ENCODE measurements at places on chromosomes 3 and 15.

- DNase-seq: peak; percentile 91
Observed at GRCh38 chr3:170869645-170870593, at the start of gene RPL22L1. RPL22L1 (minus strand) TSS chr3:170870195; CDS start chr3:170870167, 28 bp downstream.

DNA sequence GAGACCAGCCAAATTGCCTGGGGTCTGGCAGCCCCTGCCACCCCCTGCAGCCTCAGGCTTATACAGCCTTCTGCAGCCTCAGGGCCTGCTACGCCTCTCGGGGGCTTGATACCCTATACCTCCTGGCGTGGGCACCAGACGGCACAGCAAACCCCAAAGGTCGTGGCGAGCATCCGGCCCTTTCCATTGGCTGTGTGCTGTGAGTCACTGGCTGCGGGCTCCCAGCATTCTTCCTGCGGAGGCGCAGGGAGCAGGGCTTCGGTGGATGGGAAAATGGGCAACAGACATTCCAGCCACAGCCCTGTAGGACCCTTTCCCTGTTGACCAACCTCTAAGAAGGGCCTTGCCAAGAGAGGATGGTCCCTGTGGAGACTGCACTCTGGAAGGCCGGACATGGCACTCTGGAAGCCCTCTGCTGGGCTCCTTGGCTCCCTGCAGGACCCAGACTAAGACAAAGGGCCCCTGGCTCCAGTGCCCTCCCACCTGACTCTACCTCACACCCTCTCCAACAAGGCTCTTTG lies 59.6 kb downstream of the ITGA11 start:
- no peak for DNase-seq

DNA sequence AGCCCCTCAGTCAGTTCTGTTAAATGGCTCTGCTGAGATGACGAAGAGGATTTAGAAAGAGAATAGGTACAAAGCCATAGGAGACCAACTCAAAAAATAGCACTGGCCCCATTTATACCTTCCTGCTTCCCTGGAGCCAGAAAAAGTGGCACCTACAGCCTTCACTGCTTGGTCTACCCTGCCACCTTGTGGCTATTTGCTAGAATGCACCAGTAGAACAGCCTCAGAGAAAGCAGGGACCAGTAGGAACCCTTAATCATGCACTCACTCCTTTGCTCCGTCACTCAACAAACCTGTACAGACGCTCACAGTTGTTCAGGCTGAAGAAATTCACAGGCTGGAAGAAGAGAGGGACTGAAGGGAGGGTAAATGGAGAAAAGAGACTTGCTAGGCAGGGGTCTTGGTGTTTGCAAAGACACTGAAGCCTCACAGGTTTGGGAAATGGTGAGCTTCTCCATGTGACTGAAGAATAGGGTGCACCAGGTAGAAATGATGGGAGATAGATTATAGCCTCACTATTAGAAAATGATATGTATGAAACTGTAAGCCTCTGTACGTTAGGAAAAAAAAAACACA lies 12.1 kb upstream of the RTP2 start:
- peak; percentile 52 for DNase-seq

GRCh38 chr3:150746791-150747590 lies 16.0 kb downstream of the SIAH2 start:
- DNase-seq: no peak

- no peak for DNase-seq
Observed at GRCh38 chr15:79035111-79035601, 55.4 kb downstream of the RASGRF1 start.

DNA sequence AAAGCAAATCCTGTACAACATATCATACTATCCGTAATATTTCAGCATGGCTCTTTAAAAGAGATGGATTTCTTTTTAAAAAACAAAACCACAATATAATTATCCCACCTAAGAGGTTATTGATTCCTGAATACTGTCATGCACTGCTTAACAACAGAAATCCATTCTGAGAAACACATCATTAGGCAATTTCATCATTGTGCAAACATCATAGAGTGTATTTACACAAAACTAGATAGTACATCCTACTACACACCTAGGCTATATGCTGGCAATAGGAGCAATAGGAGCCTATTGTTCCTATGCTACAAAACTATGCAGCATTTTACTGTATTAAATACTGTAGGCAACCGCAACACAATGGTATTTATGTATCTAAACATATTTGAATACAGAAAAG lies 242.0 kb downstream of the NEK10 start:
- no peak for DNase-seq

DNA sequence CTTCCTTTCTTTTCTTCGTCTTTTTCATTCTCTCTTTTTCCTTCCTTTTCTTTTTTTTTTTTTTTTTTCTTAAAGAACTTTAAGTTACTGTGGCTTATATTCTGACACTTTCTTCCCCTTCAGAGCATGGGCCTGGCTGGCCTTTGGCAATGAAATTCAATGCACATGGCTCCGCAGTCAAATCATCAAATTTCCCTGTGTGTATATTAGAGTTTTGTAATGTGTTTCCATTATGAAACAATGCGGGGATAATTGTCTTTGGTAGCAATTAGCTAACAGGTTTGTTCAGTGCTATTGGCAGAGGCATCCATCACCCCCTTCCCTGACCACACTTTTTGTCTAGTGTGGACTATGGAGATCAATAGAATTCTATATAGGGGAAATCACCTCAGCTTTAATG lies 80.5 kb downstream of the CDIN1 start:
- DNase-seq: no peak

DNA sequence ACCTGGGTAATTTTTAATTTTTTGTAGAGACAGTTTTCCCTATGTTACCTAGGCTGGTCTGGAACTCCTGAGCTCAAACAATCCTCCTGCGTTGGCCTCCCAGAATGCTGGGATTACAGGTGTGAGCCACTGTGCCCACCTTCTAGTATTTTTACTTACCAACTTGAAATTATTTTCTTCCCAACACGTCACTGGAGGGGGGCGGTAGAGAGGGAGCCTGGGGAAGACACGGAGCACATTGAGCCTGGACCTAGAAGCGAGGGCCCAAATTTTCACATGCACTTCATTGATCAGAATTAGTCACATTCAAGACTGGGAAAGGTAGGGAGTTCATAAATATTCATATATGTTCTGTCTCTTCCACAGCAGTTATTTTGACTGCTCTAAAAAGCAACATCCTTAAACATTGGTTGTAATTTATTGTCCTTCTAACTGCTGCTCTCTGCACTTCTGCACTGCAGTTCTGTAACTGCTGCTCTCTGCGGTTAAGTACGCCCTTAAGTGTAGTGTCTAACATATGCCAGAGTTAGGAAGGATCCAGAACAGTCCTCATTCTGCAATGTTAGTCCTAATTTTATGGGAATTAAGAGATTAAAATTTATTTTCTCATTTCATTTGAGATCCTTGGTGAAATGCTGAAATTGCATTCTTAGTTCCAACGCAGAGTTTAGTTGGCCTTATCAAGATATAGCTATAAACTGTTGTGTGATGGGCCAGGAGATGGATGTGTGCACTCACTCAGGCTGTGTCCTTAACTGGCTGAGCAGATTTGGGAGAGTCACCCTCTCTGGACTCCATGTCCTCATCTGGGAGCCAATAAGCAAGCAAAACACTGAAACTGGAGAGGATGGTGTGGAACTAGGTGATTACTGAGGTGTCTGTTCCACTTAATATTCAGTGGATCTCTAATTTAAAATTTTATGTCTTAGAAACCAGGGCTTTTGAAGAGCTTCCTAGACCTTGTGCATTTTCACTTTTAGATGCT lies 98.2 kb downstream of the STRIT1 start:
- DNase-seq: no peak

DNA sequence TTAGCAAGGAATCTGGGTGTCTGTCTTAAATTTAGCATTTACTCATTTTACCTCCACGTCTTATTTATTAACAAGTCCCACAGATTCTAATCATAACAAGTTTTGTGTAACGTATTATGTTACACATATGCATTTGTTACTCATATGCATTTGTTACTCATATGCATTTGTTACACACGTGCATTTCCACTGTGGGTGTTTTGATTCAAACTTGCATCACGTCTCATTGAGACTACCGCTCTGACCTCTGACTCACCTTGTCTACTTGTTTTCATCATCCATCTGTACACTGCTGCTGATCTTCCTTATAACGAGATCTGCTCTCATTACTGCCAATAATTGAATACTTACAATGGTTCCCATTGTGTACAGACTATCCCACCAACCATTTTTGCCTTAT lies 1141.4 kb downstream of the TBL1XR1 start:
- no peak for DNase-seq

- no peak for DNase-seq
Observed at GRCh38 chr3:37457378-37458065, 283.1 kb upstream of the LRRFIP2 start.
